ENCODE measurements at places on chromosomes 12 and 14.
A peak's percentile ranks its signal among the peaks of the same experiment; 100 is the strongest.

DNA sequence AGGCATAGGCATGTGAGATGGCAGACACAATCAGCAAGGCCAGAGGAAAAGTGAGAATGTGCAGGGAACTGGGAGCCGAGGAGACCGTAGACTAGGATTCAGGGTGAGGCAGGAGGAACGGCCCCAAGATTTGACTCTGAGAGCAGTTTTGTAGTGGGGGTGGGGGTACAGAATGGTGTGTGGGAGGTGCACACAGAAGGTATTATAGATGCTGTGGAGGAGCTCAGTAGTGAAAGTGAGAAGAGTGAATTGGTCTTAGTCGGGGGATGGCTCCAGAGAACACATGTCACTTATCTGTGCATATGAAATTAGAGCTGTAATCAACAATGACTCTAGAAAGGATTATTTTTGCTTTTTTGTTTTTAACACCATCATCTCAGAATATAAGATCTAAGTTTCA lies 11.9 kb downstream of the ZNF664 start:
- DNase-seq = no peak

- DNase-seq = peak; percentile 85
These were observed at the start of gene STXBP6 for GRCh38 chr14:25049568-25050268. TSS of gene STXBP6 (minus strand) at chr14:25050147. CDS start at chr14:24974818, 75,329 bp downstream.

GRCh38 chr14:66070542-66071319 lies 415.4 kb upstream of the CCDC196 start:
- DNase-seq = no peak

- DNase-seq = no peak
These were observed 3.2 kb downstream of the STAB2 start for GRCh38 chr12:103590271-103590670.
